ENCODE measurements at places on chromosomes 1 and 21. TPM values are rescaled to one million over a fixed set of nuclear protein-coding genes. Genes with fewer than 3 reads are reported as not detected.

Gene DNAJC28
- 1.6 TPM for total RNA-seq

Gene TNN
- 0.05 TPM for total RNA-seq

Gene RGS13
- 1.2 TPM for total RNA-seq

Gene BMP8A
- 0.65 TPM for total RNA-seq
